ENCODE measurements at places on chromosomes 2 and 18.

GRCh38 chr18:36974686-36975085, 145.8 kb downstream of the KIAA1328 start:
- DNase-seq, result no peak

GRCh38 chr2:1478311-1479305, 65.3 kb downstream of the TPO start:
- no peak for DNase-seq

GRCh38 chr2:97957432-97958183, 38.1 kb downstream of the TMEM131 start:
- DNase-seq, result no peak

DNA sequence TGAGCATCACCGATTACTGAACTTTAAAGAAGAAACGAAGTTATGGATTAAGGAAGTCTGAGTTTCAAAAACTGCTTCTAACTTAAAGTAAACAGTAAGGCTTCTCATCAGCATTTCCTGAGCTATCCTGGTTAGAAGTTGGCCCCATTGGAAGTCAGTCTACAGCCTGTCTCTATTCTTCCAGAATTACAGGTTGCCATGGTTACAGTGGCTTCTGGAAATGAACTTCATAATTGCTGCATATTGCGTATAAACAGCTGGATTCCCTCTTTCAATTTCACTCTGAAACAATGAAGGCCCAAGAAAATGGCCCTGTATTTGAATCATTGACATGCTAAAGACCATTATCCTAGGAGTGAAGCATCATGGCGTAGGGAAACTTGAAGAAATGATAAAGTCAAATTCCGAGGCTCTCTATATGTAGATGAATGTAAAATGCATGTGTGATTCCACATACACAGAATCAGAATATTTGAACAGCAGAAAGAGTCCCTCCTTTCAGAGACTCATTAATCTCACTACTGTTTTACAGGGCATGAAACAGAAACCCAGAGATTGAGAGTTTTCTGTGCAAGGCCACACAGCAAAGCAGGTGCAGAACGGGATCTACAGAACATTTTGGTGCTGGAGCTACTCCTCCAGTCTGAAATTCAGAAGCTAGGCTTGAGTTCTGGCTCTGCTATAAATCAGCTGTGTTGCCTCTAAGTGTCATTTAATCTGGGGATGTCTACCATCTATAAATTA, 856.4 kb upstream of the CELF4 start:
- DNase-seq, result no peak

DNA sequence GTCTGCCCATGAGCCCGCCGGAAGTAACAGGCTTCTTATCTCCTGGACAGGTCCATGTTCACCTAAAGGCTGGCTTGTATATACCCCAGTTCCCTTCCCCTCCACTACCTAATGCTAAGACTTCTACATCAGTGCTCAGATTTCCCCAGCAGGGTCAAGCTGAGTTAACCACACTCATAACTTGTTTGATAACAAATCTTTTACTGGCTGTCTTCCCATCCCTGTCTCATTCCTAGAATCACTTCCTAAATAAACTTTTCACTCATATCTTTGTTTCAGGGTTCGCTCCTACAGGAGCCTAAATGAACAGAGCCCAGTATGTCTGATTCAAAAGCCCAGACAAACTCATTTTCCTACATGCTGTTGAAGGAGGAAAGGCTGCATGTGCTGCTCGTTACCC, 94.0 kb upstream of the SOX11 start:
- no peak for DNase-seq

DNA sequence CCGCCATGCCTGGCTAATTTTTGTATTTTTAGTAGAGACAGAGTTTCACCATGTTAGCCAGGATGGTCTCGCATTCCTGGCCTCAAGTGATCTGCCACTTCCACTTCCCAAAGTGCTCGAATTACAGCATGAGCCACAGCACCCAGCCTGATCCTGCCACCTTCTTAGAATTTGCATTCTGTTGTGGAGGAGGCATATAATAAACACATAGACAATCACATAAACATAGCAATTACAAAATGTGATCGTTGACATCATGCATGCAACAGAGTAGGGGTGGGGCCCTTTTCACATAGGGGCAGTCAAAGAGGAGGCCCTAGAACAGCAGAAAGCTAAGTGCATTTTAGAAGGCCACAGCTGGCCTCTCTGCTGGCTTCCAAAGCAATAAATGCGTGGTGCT, 39.9 kb upstream of the TSPYL6 start:
- peak; percentile 27 for DNase-seq

- no peak for DNase-seq
These were observed 36.9 kb downstream of the RPL37A start for GRCh38 chr2:216535454-216535995.

DNA sequence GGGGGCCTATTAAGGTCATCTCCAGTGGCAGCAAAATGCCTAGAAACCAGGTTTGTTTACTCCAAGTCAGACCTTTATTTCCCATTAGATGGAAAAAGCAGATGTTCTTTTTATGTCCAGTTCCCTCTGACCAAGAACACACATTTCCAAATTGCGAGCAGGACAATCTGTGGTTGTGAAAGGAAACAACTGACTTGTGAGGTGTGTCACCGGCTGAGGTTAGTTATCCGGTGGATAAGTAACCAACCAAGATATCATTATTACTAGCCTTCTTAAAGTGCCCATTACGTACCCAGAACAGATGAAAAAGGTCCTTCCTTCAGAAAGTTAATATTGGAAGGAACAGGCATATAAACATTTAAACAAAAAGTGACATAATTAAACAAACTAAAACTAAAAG, 112.9 kb downstream of the THADA start:
- no peak for DNase-seq

DNA sequence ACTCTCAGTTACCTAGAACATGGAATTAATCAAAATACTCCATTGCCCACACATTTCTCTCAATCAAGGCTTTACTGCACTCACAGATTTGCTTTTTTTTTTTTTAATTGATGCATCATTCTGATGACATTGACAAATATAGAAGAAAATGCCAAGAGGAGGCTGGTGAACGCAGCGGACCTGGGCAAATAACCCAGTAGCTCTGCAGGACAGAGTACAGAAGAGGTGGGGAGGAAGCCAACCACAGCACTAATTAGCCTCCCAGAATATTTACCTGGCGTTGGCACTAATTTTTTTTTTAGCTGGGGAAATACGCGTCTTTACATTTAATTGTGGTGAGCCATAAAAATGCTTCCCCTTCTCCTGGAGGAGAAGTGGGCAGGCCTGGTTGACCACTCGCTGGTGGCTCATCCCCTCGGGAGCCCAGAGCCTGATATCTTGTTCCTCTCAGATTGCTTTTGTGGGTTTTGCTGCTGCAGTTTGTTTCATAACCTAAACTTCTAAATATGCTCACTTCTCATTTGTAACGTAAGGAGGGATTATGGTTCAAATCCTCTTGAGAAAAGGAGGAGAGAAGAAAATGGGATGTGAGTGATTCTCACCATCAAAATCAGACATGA, 165.8 kb upstream of the EPB41L3 start:
- DNase-seq, result no peak

DNA sequence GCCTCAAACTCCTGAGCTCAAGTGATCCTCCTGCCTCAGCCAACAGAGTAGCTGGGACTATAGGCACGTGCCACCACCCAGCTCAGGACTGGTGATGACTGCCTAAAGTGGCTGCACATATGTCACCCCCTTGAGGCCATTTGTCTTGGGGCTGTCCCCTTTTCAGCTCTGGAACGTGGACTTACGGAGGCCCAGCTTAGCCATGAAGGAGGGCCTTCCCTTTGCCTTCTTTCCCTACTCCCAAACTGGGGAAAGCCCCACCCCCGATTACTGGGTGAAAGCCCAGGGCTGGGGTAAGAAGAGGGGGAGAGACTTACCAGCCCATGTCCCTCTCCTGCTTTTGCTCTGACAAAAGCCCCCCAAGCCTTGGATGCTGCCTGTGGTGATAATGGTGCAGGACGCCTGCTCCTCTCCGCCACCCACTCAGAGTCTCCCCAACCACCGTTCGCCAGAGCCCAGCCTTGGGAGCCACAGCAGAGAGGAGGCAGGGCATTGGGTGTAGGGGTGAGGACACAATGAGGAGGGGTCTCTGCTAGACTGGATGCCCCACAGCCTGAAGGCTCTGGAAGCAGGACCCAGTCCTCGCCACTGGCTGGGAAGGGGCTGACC, 2.5 kb upstream of the DUSP2 start:
- DNase-seq, result peak; percentile 3

DNA sequence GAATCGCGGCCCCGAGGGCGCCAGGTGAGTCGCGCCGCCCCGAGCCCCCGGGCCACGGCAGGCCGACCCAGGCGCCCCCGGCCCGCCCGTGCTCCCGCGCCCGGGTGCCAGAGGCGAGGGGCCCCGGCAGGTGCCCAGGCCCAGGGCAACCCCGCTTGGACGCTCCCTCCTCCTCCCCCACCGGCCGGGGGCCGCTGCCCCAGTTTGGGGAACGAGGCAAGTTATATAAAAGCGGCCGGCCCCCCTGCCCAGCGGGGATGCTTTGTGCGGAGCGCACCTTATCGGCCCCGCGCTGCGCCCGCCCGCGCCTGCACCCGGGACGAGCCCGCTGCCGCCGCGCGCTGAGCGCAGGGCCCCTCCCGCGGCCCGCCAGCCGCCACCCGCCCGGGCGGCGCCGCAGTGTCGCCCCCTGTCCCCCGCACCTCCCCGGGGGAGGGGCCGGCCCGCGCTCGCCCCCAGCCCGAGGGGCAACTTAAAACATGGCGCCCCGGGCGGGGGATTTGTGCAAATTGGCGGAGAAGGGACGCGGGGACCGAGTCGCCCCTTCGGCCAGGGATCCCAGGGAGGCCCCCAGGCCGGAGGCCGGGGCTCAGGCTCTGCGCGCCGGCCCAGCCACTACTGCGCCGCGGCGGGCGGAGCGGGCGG, 639 bp downstream of the EPB41L3 start:
- peak; percentile 61 for DNase-seq

DNA sequence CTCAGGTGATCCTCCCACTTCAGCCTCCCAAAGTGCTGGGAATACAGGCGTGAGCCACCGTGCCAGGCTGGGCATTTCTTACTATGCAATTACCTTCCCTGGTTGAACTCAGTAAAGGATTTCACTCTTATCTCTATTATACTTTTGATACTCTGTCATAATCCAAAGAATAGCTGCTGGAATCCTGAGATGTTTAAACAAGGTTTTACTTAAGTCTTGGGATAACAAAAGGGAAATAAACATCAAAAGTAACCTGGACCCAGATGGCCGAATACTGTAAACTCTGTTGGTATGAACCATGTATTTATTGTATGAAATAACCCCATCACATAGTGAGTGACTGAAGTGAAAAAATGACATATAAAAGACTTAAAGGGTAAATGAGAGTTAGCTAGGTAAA, 11.9 kb upstream of the DLX2 start:
- DNase-seq, result no peak

DNA sequence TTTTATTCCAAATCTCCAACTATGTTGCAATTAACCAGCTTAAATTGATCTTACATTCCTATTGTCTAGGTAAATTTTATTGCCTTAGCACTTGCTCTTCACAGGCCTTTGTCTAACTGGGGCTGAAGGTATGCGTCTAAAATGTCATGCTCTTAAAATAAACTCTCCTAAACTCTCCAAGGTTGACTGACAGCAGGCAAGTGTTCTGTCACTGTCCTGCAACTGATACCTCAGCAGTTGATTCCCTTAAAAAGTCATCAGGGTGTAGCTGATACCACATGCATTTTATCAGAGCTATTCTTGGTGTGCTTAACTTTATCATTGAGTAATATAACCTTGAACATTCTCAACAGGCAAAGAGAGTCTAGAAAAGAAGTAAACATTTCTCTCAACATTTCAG, 680 bp downstream of the TTN start:
- no peak for DNase-seq

Measured in iPS-NIHi11 (cell line).